Colonic mucosa (tissue), 4 donors: ENCODE measurements at places on chromosomes 2 and 18. TPM values are rescaled to one million over a fixed set of nuclear protein-coding genes. Genes with fewer than 3 reads are reported as not detected.

Gene CELF4
- total RNA-seq = 1.4 TPM

Gene STPG4
- total RNA-seq = 0.47 TPM

Gene SALL3
- total RNA-seq = not detected

Gene ANKRD36C
- total RNA-seq = 24.9 TPM

Gene ANKRD53
- total RNA-seq = 0.40 TPM

Gene CFC1B
- 1.2 TPM for total RNA-seq

Gene BMPR2
- 23.0 TPM for total RNA-seq
